ENCODE measurements at places on chromosomes 2 and 18.

GRCh38 chr2:126736133-126736874 lies 80.3 kb downstream of the GYPC start:
- DNase-seq, result no peak

GRCh38 chr18:14943967-14944636 lies 196.1 kb downstream of the ANKRD30B start:
- no peak for DNase-seq

DNA sequence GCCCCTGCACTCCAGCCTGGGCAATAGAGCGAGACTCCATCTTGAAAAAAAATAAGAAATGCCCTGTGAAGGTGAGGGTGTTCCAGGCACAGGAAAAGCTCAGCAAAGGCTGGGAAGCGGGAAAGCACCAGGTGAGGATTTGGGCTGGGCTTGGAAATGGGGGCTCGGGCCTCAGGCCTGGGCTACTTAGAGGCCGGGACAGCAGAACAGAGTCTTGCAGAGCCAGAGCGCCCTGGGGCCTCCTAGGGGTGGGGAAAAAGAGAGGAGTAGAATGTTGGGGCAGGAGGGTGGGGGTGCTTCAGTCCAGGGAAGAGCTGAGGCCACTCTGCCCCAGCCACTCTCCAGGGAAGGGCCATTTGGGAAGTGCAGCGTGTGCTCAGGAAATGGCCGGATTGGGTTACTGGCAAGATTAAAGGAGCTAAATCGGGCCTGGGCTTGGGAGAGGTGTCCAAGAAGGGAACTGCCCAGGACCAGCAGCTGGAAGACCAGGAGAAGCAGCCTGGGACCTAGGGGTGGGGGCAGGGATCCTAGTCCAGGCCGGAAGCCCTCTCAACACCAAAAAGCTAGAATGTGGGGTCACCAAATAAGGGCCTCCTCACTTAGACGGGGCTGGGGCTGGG lies 13.8 kb upstream of the DES start:
- no peak for DNase-seq

DNA sequence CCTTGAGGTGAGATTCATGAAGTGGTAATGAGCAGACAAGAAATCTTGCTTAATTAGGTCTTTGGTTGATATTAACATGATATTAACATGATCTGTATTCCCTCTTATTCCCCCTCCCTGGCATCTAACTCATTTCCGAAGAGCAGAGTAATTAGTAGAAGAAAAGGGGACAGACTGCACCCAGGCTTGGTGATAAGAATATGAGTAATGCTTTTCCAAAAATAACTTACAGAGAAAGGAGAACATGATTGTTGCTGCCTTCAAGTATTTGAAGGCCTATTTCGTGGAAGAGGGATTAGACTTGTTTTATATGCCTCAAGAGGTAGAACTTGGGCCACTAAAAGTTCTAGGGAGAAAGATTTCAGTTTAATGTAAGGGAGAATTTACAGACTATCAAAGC lies 130.6 kb upstream of the ATP5MC3 start:
- DNase-seq, result no peak

DNA sequence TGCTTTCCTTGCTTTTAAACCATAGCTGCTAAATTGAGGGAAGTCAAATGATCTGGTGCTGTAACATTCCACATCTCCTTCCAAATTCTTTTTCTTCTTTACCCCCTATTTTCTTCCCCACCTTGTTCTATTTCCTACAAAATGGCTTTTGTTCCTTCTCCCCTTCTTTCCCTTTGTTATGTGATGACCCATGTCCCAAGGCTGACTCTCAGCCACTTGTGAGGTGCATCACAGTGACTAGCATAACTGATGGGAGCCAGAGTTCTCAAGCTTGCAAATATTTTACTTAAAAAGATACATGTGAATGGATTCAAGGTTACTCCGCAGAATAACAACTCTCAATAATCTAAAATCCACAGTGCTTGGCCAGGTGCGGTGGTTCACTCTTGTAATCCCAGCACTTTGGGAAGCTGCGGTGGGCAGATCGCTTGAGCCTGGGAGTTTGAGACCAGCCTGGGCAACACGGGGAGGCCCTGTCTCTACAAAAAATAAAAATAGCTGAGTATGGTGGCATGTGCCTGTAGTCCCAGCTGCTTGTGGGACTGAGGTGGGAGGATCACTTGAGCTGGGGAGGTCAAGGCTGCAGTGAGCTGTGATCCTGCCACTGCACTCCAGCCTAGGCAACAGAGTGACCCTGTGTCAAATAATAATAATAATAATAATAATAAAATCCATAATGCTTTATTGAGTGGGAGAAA lies 100.1 kb upstream of the CERS6 start:
- no peak for DNase-seq

GRCh38 chr2:38722271-38723061 lies 28.7 kb downstream of the SRSF7 start:
- DNase-seq, result no peak

DNA sequence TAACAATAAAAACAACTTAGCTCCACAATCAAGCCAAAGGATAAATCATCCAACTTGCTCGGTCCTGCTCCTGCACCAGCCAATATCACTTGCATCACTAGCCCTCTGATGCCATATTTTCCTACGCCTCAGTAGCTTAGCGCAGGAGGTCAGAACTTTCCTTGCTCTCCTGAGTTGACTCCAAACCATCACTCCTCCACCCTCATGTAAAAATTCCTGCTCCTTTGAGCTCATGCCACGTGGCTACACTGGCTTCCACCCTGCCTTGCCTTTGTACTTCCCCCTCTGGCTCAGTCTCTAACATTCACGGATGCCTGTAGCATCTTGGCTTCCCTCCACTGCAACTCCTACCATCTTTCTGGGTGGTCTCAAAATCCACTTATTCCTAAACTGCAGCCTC lies 25.2 kb downstream of the AAK1 start:
- DNase-seq, result no peak

- DNase-seq, result no peak
These were observed 725.1 kb downstream of the EPHA4 start for GRCh38 chr2:220847006-220847405.

GRCh38 chr2:101329026-101329425 lies 20.5 kb upstream of the RNF149 start:
- no peak for DNase-seq

- DNase-seq, result no peak
These were observed 242.4 kb downstream of the ARHGAP15 start for GRCh38 chr2:143371616-143372015.

DNA sequence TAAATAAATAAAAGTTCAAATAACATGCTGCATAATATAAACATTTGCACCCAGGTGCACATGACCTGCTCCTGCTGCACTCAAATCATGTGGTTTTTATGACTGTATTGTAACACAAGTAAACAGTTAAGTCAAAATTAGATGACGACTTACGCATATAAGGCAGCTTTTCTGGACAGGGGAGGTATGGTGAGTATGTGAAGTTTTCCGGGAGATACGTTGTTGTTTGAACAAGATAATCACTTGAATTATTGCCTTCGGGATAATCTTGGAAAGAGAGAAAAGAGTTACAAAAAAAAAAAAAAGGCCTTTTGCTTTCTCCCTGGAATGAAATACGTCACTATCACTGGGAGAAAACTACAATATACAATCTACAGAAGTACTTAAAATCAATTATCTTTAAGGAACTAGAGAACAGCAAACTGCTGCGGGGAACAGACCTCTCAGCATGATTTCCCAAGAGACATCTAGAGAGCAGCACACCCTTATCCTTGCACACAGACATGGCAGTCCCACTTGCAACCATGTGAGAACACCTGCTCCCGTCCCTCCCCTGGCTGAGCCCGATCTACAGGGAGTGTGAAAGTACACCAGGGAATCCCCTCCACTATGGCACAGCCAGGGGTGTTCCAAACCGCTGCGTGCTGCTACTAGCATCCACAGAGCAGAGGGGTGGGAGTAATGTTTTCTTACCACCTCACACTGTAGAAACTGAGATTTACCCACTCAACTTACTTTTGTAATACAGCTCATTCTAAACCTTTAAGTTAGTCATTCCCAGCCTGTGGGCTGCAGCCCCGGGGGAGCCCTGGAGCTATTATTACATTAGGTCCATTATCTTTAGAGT lies 26.3 kb downstream of the B4GALT6 start:
- peak; percentile 89 for DNase-seq

GRCh38 chr2:201420442-201421113 lies 30.7 kb downstream of the TRAK2 start:
- no peak for DNase-seq

- DNase-seq, result no peak
These were observed 10.4 kb downstream of the RTTN start for GRCh38 chr18:70195014-70195614.

DNA sequence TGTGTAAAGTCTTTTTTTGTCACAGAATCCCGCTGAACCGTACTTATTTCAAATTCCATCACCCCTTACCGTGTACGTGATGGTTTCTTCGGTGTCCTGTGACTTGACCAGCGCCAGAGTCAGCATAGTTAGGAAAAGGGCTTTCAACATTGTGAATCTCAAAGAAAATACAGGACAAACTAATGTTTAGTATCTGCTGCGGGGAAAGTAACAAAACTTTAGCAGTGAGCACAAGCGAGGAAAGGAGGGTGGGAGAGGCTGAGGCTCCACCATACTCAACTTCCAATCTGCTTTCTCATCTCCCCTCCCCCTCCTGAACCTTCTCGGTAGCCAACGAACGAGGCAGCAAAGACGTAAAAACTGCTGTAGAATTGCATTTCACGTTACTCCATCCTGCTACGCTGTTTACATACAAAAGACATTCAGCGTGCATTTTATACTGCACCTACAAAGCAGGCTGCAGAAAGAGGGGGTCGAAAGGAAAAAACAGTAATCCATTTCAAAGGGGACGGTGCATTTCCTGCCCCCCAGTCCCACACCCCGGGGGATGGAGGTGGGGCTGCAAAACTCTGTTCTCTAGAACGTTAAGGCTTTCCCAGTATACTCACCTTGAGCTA lies 1.2 kb downstream of the EFEMP1 start:
- DNase-seq, result no peak

- DNase-seq, result no peak
These were observed 165.9 kb upstream of the CREB1 start for GRCh38 chr2:207363761-207364290.

DNA sequence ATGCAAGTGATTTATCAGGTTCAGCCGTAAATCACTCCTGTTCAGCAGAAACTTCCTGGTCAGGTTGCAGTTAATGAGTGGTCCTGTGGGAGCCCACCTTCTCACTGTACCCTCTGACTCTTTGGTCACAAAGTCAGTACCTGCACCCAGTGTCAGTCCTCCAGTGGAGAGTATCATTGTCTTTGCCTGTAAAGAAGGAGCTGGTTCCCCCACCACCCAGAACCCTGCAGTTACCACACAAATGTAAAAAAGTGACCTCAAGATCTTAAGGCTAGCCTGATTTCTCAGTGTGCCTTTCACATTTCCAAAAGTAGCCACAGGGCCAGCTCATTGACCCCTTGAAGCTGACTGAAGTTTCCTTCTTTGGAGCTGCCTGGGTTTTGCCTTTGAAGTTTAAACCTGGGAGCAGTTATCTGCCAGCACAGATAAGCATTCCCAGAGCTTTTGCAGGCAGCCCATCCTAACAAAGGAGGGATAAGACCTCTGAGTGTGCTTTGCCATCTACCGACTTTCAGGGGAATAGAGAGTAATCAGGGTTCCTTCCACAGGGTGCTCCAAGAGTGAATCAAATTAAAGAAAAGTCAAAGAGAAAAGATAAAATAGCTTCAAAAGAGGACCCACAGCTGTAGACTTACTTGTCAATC lies 725.2 kb downstream of the CPS1 start:
- DNase-seq, result no peak

- DNase-seq, result no peak
These were observed 8.9 kb downstream of the GDF7 start for GRCh38 chr2:20675701-20676352.

DNA sequence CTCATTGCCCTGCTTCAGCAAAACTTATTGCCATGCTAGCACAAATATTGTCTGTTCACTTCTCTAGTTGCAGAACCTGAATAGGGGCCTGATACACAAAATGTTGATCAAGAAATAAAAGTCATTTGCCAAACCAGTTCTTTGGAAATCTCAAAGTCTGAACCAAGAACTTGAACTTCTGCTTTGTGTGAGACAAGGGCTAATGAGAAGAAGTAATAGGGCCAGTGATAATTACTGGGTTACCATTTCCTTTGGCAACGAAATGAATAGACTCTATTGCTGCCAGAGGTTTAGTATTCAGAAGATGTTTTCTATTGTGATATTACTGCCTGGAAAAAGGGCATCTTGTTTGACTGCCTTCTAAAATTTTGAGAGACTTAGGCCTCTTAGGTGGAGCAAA lies 35.0 kb downstream of the TMEFF2 start:
- DNase-seq, result no peak

DNA sequence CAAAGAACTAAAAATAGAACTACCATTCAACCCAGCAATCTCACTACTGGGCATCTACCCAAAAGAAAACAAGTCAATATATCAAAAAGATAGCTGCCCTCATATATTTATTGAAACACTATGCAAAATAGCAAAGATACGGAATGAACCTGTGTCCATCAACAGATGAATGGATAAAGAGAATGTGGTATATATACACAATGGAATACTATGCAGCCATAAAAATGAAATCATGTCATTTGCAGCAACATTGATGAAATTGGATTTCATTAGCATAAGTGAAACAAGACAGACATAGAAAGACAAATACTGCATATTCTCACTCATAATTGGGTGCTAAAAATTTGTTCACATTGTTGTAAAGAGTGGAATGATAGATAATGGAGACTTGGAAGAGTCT lies 16.2 kb upstream of the LDAH start:
- no peak for DNase-seq

DNA sequence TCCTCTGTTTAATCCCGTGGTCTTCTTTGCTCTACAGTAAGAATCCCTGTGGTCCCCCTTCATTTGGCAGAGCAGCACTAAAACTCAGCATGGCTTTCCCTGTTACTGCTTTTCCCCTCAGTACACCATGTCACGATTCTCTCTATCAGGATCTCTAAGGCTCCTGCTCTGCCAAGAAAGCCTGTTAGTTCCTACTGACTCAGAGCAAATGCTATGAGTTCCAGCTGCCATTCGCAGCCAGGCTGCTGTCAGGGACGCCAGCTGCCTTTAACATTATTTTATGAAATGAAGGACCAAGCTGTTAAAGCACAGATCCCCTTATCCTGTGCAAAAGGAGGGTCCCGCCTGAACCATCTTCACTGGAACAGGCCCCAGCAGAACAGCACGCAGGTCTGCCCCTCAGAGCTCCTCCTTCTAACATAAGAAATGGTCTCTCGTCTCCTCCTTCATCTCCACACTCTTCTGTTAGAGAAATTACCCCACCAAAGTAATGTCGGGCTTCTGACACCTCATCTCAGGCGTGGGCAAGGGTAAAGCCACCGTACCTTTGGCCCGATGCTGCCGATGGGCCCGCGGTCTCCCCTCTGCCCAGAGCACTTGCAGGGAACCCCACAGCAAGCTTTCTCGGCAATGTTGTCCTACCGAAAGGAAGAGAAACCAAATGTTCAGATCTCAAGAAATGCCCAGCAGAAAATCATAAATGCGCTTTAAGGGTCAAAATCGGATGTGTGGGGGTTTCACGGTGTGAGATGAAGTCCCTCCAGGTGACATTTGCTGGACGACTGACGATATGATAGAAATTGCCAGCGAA lies 52.6 kb downstream of the COL6A3 start:
- no peak for DNase-seq

DNA sequence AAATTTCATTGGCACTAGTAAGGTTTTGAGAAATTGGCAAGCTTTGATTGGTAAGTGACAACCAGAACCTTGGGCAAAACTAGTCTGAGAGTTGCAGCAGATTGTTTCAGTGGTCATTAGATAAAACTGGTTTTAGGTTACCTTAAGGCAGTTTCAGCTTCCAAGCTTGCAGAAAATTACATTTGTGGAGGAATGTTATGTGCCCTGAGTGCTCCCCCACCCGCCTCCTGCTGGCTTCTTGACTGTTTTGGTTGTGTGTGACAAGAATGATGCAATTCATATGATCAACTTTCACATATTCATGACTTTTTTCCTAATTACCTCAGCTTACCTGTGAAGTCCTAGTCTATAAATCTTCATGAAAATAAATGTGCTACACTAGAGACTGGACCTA lies 599.5 kb upstream of the ZNF804A start:
- DNase-seq, result no peak
